ENCODE measurements at places on chromosomes 4 and X.
A peak's percentile ranks its signal among the peaks of the same experiment; 100 is the strongest.

GRCh38 chr4:99949999-99950912 is at the start of gene H2AZ1:
Gene H2AZ1, minus strand, starts transcription at chr4:99950275. Its CDS starts 105 bp downstream, at chr4:99950170.
- peak; percentile 93 for DNase-seq

- DNase-seq, result no peak
Observed at GRCh38 chr4:140866492-140867005, 110.4 kb upstream of the TBC1D9 start.

GRCh38 chr4:15781427-15782095 is 3.4 kb downstream of the CD38 start:
- no peak for DNase-seq

- no peak for DNase-seq
Observed at GRCh38 chrX:135431886-135432285, 10.1 kb downstream of the SMIM10L2A start.

- DNase-seq, result no peak
Observed at GRCh38 chr4:73860917-73861316, 7.8 kb downstream of the PF4V1 start.

- no peak for DNase-seq
Observed at GRCh38 chr4:149293046-149293649, 522.5 kb downstream of the IQCM start.
